Activated CD8-positive, alpha-beta memory T cell treated with anti-CD3 and anti-CD28 coated beads for 4 hours (primary cell): ENCODE measurements at places on chromosomes 4 and X.
A peak's percentile ranks its signal among the peaks of the same experiment; 100 is the strongest.

GRCh38 chr4:25834411-25835107 lies 28.2 kb downstream of the SEL1L3 start:
- DNase-seq: no peak

GRCh38 chr4:2180410-2180809 lies 61.5 kb downstream of the HAUS3 start:
- no peak for DNase-seq

- DNase-seq: peak; percentile 59
Measured at GRCh38 chr4:52861879-52862616, at the start of gene RASL11B. TSS of gene RASL11B (plus strand) at chr4:52862317. CDS start at chr4:52862508, 191 bp downstream.

DNA sequence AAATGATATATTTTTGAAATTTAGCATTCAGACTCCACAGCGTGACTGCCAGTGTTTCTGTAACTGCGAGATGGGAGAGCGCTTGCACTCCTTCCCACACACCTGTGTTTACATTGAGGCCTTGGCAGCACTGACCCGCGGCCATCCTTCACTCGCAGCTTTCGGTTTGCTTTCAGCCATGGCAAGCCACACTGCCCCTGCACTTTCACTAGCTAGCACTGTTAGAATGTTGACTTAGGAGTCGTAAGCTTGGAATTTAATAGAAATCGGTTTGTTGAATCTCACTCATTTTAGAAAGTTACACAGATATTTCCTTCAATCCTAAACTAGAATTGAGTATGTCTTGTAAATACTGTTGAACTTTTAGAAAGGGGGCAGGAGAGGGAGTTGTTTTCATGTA lies 136.2 kb downstream of the CFAP299 start:
- DNase-seq: no peak

DNA sequence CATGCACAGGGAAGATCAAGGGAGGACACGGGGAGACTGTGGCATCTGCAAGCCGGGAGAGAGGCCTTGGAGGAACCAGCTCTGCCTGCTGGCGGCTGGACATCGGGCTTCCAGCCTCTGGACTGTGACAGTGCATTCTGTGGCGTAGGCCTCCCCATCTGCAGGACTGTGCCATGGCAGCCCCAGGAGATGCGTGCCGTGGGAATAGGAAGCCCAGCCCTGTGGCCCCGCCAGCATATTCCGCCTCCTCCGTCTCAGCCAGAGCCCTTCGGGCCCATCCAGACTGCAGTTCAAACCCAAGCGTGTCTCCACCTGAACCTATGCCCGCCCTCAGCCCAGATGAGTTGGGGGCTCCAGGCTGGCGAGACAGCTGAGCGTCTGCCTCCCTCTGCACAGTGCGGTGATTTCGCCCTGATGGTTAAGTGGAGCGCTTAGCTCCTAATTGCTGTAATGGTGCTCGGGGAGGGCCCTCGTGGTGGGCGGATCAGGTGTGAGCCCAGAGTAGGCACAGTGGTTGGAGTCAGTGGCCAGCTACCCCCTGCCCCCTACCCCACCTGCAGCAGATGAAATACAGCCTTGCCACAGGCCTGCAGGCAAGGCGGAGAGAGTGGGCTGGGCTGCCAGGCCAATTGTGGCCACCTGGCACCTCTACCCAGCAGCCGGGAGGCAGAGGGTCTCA lies 133.9 kb downstream of the HMX1 start:
- no peak for DNase-seq

DNA sequence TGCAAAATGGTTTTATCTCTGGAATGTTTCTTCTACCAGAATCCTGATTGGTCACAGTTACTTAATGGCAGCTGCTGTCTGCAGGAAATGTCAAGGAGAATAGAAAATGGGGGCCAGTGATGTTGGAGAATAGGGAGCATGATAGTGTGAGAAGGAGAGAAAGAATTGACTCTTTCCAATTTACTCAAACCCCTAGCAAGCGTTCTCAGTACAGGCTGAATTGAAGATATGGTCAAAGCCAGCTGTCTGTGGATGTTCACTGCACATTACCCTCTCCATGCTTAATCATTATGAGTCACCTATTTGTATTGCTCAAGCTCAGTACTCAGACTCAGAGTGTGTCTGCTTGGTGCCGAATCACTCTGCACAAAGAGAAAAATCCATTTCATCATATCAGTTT lies 57.8 kb upstream of the FAM47B start:
- DNase-seq: no peak

DNA sequence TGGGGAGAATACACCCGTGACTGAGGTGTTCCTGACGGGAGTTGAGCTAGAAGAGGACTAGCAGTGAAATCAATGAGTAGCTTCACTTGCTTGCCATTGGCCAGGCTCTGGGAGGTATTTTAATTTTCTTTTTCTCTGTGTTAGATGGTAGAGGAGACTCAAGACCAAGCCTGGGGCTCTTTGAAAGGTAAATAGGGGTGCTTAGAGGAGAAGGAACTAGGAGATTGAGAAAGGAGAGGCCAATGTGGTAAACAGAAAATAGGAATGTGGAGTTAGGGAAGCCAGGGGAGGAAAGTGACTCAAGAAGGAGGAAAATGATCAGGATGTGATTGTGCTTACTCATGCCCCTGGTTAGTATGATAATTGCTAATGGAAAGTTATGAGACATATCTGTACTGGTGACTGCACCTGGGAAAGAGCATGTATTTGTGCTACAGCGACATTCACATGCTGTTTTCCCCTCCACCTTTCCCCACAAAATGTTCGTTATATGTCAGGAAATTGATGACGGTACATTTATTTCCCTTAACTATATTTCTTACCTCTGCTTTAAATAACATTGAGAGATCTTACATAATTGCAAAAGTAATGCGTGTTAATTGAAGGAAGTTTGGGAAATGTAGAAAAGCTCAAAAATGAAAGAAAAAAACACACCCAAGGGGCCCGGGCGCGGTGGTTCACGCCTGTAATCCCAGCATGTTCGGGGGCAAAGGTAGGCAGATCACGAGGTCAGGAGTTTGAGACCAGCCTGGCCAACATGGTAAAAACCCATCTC lies 16.9 kb upstream of the LRBA start:
- no peak for DNase-seq

DNA sequence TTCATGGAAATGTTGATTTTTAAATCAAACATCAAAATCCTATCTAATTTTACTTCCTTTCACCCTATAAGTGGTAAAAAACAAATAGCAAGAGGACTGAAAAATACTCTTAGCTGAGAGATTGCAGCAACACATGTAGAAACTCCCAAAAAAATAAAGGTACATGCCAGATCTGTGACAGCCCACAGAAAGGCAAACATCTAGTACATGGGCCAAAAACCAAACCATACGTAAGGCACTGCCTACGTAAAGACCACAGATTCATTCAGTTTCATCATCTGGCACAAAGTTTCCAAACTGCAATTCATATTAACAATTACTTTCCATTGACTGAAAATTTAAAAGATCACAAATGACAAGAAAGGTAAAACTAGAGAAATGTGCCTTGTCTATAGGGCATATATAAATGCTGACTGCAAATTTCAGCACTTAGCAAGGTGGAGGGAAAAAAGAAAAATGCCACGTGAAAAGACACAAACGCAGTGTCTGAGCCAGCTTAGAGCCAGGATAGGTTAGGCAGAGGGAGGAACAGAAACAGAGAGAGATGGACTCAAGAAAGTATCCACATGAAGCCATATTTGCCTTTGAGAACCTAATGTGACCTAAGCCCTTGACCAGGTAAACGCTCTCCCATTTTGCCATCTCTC lies 88.1 kb downstream of the TSPAN5 start:
- DNase-seq: no peak

DNA sequence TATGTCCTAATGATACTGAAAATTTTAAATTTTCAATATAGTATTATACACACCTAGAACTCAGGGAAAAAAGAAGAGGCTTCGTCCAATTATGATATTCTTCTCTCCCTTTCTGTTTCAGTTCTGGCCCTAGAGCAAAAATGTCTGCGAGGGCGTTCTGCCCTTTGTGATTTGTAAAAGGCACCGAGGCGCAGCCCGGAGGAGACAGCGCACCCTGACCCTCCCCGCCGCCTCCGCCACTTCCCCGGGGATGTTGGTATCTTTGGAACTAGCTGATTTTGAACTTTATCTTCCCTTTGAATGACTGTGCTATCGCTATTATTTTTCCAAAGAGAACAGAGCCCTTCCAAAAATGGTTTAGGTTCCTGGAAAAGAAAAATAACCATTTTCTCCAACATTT lies 173.2 kb upstream of the FAM9B start:
- no peak for DNase-seq

DNA sequence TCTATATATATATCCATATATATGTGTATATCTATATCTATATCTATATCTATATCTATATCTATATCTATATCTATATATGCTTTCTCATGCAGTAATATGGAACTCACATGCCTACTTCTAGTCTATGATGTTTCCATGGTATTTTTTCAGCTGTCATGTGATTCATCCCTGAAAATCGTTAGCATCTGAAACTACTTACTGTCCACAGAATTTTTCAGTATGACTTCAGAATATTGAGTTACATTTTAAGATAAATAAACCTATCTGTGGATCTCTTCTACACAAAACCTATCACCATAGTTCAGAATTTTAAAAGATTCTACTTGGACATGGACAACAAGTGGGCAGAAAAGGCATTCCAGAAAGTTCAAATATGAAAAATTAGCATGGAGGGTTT lies 855.1 kb upstream of the INTU start:
- DNase-seq: no peak

GRCh38 chr4:22504922-22505321 lies 10.9 kb downstream of the ADGRA3 start:
- DNase-seq: no peak

DNA sequence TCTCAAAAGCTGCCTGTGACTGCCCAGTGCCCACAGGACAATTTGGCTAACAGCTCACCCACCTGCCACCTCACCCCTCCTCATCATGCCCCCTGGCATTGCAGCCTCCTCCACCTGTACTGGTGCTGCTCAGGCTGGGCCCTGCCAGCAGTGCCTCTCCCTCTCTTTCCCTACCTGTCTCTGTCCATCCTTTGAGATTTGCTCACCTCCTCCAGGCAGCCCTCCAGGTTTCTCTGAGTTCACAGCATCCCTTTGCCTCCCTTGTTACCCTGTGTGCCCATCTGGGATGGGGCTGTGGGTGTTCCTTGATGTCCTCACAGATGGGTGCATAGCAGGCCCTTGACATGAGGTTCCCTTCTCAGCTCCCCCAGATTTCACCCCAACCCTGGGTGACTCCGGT lies 224.9 kb downstream of the AFAP1 start:
- no peak for DNase-seq

GRCh38 chr4:4481399-4481994 lies 60.4 kb downstream of the STX18 start:
- no peak for DNase-seq

- DNase-seq: no peak
Measured at GRCh38 chr4:83149865-83150652, 35.5 kb upstream of the PLAC8 start.

DNA sequence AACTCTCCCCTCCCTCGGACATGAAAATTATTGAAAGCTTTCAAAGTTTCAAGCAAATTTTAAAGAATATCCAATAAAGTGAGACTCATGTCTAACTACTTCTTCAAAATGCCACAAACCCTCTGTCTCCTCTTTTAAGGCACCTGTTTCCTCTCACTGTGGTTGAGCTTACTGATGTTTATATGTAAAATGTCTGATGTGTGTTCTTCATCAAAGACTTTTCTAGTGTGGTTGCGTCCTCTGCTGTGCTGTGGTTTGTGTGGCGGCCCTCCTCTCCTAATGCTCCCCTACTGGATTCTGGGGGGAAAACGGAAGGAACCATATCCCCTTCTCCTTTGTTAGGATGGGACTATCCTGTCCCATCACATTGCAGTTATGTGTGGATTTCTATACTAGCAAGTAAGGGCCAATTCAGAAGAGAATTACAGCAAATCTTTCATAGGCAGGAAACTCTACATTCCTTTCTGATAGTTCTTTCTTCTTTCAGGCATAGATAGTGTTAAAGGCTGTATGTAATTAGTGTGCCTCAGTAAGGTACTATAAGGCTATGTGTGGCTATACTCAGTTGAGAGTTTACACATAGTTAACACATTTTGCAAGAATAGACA lies 221.0 kb upstream of the GPRIN3 start:
- DNase-seq: no peak

- no peak for DNase-seq
Measured at GRCh38 chr4:87882861-87883260, 50.1 kb downstream of the MEPE start.

GRCh38 chr4:110130576-110131358 lies 67.6 kb downstream of the ELOVL6 start:
- DNase-seq: no peak

- no peak for DNase-seq
Measured at GRCh38 chrX:110512341-110512740, 153.7 kb downstream of the RTL9 start.

DNA sequence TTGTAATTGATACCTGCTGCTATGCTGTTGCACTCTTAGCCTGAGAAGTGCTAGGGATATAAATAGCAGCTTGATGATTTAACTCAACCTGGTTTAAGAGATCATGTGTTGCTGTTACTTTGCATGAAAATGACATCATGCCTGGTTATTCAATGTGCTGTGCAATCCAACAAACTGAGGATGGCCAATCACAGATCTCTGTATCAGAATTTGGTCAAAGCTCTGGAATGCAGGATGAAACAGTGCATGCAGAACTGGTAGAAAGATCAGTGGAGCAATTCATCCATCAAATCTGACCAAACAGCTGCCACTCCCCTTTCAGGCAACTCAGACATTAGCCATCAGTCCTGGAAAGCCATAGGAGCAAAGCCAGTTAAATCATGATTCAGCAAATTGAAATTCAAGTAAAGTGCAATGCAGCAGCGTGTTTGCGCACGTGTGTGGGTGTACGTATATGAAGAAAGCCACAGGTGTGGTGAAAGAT lies 160.3 kb upstream of the RASGEF1B start:
- no peak for DNase-seq

GRCh38 chr4:189202869-189203271 lies 737.8 kb upstream of the FRG1 start:
- DNase-seq: no peak

DNA sequence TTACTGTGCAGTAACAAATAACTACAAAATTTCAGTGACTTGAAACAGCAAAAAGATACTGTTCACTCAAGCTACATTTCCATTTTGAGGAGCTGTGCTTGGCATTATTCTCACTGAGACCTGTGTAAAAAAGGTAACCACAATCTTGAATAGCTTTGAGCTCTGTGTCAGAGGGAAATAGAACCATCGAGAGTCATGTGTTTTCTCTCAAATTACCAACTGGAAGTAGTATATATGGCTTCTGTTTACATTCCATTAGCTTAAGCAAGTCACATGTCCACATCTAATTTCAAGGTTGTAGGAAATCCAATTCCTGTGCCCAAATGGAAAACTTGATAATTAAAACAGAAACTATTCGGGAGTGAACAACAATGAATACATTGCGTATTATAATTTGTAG lies 82.9 kb upstream of the BANK1 start:
- no peak for DNase-seq

DNA sequence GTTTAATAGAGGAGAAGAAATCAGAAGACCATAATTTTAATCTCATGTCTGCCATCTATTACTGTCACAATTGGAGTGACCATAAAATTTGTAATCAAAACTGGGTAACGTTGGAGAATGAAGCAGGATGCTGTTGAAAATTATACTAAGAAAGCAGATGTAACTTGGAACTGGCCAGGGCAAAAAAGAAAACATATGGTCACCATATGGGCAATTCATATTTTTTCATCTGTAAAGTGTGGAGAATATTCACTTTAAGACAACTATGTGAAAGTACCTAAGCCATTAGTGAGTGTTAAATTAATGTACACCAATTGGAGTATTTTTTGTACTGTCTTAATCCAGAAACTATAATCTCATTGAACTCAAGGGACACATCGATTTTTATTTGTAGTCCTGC lies 1008.0 kb downstream of the GLUD2 start:
- no peak for DNase-seq
